Activated CD4-positive, alpha-beta T cell treated with anti-CD3 and anti-CD28 coated beads for 36 hours (primary cell): ENCODE measurements at places on chromosomes 5 and 9.

DNA sequence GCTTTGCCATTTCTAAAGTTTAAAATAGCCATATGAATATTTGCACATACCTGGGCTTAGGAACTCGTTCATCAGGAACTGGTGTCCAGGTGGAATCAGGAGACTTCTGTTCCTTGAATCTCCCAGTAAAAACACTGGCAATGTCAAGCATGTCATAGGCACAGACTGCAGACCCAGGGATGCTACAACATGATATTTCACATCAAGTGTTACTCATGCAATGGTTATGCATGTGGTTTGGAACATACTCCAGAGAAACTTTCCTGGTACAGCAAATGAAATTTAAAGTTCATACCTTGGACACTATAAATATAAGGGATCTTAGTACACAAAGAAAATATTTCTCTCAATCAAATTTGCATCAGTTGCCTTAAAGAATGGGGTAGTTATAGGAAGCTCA is 92.2 kb downstream of the SEMA6A start:
- no peak for DNase-seq

GRCh38 chr9:1919229-1919628 is 95.9 kb upstream of the SMARCA2 start:
- DNase-seq, result no peak

- DNase-seq, result no peak
These were observed 58.6 kb upstream of the LMNB1 start for GRCh38 chr5:126718236-126718868.

GRCh38 chr5:90878549-90879196 is 320.1 kb downstream of the ADGRV1 start:
- no peak for DNase-seq

- no peak for DNase-seq
These were observed 28.0 kb upstream of the GRAMD2B start for GRCh38 chr5:126395198-126395597.

- DNase-seq, result no peak
These were observed 62.3 kb downstream of the RGS3 start for GRCh38 chr9:113525831-113526230.

DNA sequence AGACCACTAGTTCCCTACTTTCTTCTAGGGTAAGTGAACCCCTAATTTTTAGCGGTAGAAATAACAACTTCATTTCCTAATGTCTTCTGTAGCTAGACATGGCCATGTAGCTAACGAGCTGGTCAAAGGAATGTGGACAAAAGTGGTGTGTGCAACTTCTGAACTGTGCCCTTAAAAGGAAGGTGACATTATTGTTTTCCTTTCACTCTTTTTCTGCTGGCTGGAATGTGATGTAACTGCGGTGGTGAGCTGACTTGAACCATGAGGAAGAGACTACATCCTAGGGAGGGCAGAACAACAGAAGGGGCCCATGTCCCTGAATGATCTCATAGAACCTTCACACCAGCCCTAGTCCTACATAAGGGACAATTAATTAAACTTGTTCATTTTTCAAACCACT is 1.3 kb upstream of the SNX2 start:
- no peak for DNase-seq

GRCh38 chr5:39100851-39101396 is 26.7 kb upstream of the RICTOR start:
- no peak for DNase-seq

GRCh38 chr9:9216934-9217333 is 1395.9 kb downstream of the PTPRD start:
- no peak for DNase-seq

DNA sequence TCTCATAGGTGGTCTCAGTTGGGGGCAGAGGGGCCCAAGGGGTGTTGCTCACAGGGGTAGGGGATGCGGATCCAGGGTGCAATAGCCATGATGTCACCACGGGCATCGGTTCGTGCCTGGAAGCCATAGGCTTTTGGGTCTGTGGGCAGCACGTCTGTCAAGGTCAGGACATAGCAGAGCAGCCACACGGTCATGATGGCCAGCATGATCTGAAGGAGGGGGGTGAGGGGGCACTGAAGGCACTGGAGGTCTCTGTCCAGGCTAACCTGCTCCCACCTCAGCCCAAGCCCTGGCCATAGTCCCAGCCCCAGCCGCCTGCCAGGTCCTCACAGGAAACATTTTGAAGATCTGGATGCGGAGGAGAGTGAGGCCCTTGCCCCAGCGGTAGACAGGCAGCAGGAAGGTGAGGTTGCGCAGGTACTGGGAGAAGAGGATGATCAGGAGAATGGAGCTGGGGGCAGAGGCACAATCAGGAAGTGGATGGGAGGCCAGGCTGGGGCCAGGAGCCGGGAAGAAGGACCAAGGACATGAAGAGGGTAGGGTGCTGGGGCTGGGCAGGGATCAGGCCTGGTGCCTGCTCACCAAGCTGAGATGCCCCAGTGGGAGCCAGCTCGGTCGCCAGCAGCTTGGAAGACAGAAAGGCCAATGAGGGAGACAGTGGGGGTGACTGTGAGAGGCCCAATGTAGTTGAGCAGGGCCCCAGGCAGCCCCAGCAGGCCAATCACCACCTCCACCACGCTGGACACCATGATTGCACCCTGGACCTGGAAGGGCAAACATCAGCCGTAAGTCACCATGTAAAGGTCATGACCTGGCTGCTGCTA is 3.3 kb downstream of the SLC23A1 start:
- DNase-seq, result no peak

DNA sequence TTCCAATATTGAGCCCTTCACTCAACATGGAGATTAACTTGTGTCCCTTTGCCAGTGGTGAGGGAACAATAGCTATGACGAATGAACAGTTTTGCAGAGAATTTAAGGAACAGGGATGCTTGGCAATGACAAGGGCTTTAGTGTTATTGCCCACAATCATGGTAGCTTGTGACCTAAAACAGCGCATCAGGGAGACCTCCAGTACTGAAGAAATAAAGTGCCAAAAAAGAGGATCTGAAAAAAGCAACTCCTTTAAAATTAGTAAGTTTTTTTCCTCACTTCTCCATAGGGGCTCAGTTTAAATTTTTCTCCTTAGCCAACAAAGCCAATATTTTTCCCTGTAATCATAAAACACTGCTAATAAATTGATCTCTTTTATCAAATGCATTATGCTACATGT is 41.8 kb upstream of the PAM start:
- no peak for DNase-seq

DNA sequence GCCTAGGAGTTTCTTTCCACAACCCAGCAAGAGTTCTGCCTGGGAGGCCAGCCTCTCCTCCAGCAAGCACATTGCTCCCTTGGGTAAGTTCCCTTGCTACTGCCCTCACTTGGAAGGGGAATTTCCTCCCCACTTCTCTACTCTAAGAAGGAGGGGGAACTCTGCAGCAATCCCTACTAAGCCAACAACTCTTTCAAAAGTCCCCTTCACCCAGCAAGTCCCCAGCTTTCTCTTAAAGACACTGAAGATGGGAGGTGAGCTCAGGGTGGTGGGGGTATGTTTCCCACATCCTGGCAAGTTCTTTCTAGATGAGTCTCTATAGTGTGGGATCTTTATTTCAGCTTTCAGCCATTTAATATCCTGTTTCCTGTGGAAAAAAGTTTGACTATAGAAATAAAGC is 49.0 kb downstream of the PDE8B start:
- peak; percentile 11 for DNase-seq

GRCh38 chr9:100352201-100352726 is 478 bp downstream of the TEX10 start:
- DNase-seq, result peak; percentile 49

DNA sequence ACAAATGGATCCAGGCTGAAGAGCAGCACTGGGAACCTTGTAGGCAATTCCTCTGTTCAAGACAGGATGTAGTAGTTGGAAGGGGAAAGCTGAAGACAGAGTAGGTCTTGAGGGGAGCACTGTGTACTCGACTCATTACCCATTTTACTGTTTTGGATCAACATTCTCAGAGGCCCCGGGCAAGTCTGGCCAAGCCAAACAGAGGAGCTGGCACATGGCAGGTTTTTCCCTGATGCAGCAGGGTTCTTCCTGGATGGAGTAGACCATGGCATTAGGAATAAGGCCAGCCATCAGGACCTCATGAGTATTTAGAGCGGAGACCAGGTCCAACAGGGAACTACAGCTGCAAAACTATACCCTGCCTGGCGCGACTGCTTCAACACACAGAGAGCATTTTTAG is 4.4 kb downstream of the SVEP1 start:
- no peak for DNase-seq

- DNase-seq, result no peak
These were observed 101.1 kb downstream of the PSD2 start for GRCh38 chr5:139896718-139897117.

DNA sequence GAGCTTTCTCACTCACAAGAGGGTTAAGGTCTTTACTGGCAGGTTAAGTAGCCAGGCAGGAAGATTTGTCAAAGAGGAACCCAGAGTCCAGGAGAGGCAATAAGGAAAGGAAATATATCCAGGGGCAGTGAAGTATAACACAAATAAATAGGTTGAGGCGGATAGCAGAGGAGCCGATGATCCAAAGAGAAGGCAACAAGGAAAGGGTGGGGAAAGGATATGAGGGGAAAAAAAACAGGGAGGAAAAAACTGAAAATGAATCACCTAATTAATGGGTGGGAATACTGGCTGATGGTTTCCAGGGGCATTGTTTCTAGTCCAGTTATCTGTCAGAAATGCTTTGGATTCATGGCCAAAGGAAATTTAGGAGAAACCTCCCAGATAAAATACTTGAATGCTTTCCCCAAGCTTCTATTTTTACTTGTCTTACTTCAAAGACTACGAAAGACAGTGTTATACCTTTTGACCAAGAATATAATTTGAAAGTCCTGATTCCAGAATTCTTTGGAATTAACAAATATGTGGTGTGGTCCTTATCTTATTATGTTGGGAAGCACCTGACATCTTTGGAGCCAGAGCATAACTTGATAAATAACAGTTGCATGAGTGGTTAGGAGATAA is 146.5 kb downstream of the AOPEP start:
- DNase-seq, result no peak

- no peak for DNase-seq
These were observed 61.9 kb downstream of the MROH2B start for GRCh38 chr5:41009232-41009631.

GRCh38 chr9:130473566-130473965 is 28.8 kb downstream of the ASS1 start:
- no peak for DNase-seq

- no peak for DNase-seq
These were observed 335 bp downstream of the ROPN1L start for GRCh38 chr5:10441992-10442435.

DNA sequence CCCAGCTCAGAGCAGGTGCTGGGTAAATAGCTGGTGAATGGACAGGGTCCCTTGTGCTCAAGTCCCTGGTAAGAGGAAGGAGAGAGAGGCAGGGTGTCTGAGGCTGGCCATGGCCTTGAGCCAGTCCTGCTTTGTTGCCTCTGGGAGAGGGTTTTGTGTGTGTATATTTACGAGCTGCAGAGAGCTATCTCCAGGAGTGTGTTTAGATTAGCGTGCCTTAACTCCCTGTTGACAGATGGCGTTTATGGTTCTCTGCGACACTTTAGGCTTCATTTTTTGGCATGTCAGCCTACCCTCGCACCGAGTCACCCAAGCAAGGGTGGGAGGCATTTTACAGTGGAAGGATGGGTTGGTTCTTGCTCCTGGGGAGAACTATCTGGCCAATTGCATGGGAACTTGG is 22.2 kb downstream of the HMCN2 start:
- DNase-seq, result no peak

GRCh38 chr9:33813712-33814641 is 3.0 kb upstream of the UBE2R2 start:
- DNase-seq, result peak; percentile 14

- no peak for DNase-seq
These were observed 23.8 kb upstream of the IQGAP2 start for GRCh38 chr5:76379316-76379715.

GRCh38 chr5:124596595-124597421 is 149.6 kb downstream of the ZNF608 start:
- DNase-seq, result no peak

GRCh38 chr5:64634997-64635686 is 55.2 kb upstream of the SHISAL2B start:
- no peak for DNase-seq

GRCh38 chr9:131478421-131478868 is 24.3 kb upstream of the POMT1 start:
- peak; percentile 78 for DNase-seq

GRCh38 chr5:114152656-114153360 is 209.1 kb upstream of the KCNN2 start:
- no peak for DNase-seq

- peak; percentile 4 for DNase-seq
These were observed 465.5 kb downstream of the DNAH5 start for GRCh38 chr5:13478831-13479465.

DNA sequence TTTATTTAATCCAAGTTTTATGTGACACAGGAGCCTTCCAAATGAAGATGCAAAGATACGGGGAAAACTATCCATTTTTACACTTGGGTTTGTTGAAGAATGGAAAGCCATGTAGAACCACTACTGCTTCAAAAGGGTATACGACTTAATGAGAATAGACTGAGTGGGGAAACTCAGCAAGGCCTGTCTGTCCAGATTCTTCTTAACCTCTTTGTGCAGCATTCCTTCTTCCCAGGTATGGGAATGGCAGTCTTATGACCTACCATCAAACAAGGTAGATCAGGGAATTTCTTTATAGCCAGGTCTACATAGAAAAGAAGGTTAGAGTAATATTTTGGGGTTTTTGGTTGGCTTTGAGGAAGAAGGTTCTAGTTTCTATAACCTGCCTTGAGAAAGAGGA is 23.4 kb downstream of the APTX start:
- no peak for DNase-seq

- DNase-seq, result peak; percentile 11
These were observed 839 bp downstream of the GABRG2 start for GRCh38 chr5:162068412-162068811.

GRCh38 chr9:28127101-28127500 is 553.8 kb upstream of the C9orf72 start:
- no peak for DNase-seq

- DNase-seq, result no peak
These were observed 79.7 kb downstream of the SEMA6A start for GRCh38 chr5:116494784-116495450.

- no peak for DNase-seq
These were observed 313.9 kb upstream of the TLE4 start for GRCh38 chr9:79257790-79258351.

GRCh38 chr5:89230178-89230577 is 347.2 kb upstream of the MEF2C start:
- DNase-seq, result no peak

GRCh38 chr9:85981369-85981768 is 40.4 kb downstream of the NAA35 start:
- no peak for DNase-seq

- peak; percentile 98 for DNase-seq
These were observed 39.5 kb upstream of the GARNL3 start for GRCh38 chr9:127224883-127225739.

DNA sequence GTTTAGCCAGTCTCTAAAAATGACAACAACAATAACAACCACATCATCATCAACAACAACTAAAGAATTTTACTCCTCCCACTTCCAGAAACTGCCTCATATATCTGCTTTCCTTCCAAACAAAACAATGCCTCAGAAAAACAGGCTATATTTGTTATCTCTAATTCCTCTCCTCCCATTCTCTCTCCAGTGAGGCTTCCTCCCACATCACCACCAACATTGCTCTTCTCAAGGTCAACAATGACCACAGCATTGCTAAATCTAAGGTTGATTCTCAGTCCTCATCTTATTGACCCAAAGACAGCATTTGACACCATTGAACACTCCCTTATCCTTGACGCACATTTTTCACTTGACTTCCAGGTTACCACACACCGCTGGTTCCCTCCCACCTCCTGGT is 38.1 kb upstream of the PRUNE2 start:
- no peak for DNase-seq

- no peak for DNase-seq
These were observed 81.6 kb upstream of the GDNF start for GRCh38 chr5:37921452-37921851.
